LNCaP clone FGC (cell line): ENCODE measurements at places on chromosomes 5 and 9.

DNA sequence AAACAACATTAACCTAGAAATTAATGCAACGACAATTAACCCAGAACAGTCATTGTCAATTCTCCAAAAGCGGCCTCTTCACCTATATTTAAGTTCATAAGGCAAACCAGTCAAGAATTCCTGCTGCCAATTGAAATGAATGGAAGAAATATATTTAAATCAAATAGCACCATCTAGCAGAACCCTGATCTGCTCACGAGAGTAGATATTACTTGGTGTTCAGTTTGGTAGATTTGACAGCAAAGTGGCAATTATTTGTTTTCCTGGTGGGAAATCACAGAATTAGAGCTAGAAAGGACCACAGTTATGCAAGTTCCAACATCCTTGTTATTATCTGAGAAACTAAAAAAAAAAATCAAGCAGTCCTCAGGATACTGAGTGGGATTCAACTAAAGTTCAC, 2.3 kb downstream of the SSBP2 start:
- no peak for DNase-seq

DNA sequence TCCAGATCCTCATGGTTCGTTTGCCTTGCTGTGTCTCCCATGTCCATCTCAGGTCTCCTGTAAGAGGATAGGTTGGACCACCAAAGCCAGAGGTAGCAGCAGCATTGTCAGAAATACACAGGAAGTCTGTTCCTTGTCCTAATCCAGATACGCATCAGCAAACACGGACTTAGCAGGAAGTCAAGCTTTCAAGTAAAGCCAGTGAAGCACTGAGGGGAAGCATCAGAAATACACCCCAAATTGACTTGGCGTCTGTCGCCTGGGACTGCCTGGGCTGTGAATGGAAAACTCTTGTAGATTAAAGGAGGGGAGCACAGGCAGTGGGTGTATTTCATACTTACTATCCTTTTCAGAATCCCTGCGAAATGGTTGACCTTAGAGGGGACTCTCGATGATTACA, 171.3 kb downstream of the PSAT1 start:
- DNase-seq = peak; percentile 11

- no peak for DNase-seq
Measured at GRCh38 chr9:121774715-121775613, 123.5 kb downstream of the DAB2IP start.

DNA sequence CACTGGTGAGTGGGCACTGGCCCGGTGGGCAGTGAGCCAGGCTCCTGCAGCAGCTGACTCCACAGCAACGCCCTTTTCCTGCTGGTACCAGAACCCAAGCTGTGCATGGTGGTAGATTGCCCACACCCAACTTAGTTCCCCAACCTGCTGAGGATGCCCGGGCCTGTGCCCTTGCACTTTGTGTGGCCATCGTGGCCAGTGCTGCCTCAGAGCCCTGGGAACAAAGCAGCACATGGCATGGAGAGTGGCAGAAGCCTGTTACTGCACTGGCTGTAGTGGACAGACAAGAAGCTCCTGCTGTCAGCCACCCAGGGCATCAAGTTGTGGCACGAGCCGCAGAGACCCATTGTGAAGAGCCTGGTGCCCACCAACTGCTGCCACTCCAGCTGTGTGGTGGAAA, 612.9 kb downstream of the DNAH5 start:
- no peak for DNase-seq

GRCh38 chr9:99515093-99515492, 293.0 kb downstream of the SEC61B start:
- no peak for DNase-seq

DNA sequence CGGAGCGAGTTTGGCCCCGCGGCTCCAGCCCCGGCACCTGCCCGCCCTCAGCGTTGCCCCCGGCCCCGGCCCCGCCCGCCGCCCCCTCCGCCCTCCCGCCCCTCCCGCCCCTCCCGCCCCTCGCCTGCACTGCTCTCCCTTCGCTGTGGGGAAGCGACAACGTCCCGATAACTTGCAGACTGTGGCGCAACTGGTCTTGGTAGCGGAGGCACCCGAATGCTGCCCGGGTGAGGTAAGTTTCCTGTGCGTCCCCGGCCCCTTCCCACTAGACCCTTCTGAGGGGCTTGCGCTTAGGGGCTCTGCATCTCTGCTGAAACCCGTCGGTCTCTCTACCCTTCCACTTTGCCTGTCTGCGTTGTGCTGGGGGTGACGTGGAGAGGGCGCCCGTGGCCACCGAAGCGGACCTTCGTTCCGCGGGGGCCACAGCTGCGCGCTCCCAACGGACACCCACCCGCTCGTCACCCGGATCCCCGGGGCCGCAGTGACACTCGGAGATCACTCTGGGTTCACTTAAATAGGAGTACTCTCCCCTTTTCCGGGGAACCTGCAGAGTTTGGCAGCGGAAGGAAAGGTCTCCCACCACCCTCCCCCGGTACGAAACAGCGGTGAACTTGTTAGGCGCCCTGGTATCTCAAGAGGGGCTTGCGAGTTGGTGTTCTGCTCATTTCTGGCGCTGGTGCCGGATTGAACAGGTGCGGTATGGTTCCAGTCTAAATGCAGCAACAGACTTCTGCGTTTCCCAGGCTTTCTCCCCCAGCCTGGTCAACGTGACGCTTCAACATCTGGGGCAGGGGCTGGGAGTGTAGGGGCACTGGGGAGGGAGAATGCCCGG, 707 bp downstream of the PIP5K1B start:
- no peak for DNase-seq

DNA sequence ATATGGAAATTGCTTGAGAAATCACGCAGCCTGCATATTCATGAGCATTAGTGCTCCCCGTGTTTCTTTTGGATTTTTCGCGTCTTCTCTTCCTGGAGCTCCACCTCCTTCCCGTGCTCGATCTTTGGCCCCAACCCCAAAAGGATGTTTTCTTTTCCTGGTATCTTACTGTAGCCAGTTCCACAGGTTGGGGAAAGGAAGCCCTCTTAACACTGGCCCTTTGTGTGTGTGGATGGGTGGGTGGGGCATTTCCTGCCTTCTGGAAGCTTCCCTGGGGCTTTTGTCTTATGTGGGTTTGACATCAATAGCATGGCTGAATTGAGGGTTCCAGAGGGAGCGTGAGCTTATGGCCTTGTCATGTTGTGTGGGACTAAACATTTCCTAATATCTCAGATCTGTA, 21.9 kb downstream of the STXBP1 start:
- DNase-seq = no peak

DNA sequence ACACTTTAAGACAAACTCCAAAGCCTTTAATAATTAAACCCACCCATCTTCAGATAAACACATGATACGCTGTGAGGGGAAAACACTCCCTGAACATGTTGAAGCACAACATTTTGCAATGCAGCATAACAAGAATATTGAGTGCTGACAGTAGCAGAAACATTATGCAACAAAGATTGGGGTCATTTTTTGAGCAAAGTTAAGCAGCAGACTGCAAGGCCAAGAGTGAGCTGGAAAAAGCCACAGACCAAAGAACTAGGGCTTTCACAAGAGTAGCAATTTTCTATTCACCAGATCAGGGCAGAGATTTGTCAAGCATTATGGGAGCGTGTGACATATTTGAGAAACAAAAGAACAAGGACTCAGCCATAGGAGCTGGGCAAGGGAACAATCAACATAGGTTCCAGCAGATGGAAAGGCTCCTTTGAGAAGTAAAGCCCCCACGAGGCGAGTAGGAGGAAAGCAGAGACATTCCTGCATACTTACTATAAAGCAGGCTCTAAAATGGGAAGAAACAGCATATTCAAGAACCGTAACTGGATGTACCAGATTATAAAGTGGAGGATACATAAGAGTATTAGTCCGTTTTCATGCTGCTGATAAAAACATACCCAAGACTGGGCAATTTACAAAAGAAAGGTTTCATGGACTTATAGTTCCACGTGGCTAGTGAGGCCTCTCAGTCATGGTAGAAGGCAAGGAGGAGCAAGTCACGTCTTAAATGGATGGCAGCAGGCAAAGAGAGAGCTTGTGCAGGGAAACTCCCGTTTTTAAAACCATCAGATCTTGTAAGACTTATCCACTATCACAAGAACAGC, 4.8 kb upstream of the TTC23L start:
- DNase-seq = no peak

DNA sequence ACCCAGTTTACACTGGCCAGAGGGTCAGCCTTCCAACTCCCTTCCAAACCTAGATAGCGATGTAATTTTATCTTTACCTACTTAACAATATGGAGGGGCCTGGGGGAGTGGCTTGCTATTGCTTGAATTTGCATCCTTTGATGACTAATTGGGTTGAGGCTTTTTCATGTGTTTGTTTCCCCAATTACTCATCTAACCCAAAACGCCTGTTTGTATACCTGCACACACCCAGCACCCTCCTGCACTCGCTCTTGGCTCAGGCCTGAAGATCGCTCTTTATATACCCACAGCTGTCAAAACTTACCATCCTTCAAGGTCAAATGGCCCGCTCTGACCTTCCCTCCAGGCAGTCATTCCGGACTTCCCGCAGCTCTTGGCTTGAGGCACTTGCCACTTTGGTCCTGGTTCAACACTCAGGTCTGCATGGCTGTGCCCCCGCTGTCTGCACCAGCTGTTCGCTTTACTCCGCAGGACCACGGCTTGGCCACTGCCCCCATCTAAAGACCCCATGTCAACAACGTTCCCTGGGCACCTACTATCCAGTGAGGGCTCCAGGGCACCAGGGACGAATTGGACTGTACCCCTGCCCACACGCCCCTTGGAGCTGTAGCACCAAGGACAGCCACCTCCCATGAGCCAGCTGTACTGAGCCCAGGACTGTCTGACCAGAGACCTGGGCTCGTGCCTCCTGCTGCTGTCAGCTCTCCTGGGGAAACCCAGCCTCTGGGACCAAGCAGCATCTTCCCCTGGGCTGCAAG, 76.1 kb upstream of the ADAMTS2 start:
- no peak for DNase-seq

DNA sequence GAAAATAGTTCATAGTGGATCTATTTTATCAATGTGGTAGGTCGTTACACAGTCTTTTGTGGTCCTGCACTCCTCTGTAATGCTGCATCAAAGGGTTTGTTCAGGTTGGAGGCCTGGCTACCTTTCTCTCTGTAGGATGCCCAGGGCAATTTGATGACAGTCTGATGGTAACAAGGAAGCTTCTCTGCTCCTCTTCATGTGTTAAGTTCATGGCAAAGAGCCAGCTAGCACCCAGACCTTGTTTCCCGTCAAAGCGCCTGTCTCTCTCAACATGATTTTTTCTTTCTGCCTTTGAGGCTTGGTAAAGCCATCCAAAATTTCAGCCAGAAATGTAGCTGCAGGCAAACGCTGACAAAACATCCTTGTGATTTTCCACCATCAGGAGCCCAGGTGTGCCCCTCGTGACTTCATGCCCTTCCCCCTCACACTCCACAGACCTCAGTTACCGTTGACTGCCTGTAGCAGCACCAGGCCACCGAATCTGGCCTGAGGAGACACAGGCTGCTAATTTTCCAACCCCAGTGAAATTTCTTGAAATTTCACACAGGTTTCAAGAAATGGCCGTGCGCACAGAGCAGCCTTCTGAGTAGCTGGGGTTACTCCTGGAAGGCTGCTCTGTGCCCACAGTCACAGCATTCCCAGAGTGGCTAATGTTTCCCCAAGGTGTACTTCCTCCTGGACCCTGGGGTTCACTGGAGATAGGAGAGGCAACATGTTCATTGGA, 292.7 kb downstream of the CWC27 start:
- DNase-seq = no peak

- no peak for DNase-seq
Measured at GRCh38 chr9:81565609-81566008, 123.7 kb downstream of the TLE1 start.

DNA sequence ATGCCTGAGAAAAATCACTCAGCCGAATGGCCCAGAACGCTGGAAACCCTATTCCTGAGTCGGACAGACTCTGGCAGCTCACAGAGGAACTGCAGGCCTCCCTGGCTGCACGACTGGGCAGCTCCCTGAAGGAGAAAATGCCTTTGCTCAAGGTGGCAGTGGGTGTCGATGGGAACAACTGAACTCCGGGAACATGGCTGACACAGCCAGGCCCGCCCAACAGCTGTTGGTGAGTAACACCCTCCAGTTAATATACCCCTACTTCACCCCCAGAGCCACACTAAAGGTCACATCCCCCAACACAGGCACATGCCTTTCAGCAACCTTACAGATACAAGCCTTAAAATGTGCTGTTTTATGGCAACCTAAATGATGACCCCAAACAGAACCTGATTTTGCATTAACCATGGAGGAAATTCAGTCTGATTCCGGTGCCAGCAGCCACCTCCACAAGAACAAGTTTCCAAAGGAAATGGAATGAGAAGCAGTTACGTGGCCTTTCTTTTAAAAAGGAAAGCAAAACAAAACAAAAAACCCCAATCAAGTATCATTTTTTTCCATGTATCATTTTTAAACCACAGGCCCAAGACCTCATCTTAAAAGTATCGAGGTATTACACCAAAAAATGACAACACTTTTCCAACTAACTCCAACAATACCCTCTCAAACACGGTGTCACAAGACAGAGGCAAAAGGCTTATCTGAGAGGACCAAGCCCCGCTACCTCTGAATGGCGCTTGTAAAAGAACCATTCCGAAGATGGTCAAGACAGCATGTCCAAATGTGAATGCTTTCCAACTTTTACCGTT, 3.1 kb downstream of the KLF9 start:
- no peak for DNase-seq

GRCh38 chr5:84032324-84032723, 311.7 kb upstream of the HAPLN1 start:
- DNase-seq = no peak

DNA sequence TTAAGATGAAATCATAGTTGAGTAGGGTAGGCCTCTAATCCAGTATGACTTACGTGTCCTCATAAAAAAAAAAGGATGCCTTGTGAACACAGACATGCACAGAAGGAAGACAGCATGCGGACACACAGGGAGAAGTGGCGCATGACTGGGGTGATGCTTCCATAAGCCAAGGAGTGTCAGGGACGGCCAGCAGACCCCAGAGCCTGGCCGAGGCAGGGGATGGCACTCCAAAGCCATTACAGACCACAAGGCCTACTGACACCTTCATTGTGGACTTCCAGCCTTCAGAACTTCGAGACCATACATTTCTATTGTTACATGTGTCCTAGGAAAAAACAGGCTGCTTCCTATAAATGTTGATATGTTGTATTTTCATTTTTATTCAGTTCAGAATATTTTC, 19.9 kb downstream of the EHMT1 start:
- no peak for DNase-seq

GRCh38 chr5:172453206-172453985, 929 bp downstream of the SH3PXD2B start:
- no peak for DNase-seq

DNA sequence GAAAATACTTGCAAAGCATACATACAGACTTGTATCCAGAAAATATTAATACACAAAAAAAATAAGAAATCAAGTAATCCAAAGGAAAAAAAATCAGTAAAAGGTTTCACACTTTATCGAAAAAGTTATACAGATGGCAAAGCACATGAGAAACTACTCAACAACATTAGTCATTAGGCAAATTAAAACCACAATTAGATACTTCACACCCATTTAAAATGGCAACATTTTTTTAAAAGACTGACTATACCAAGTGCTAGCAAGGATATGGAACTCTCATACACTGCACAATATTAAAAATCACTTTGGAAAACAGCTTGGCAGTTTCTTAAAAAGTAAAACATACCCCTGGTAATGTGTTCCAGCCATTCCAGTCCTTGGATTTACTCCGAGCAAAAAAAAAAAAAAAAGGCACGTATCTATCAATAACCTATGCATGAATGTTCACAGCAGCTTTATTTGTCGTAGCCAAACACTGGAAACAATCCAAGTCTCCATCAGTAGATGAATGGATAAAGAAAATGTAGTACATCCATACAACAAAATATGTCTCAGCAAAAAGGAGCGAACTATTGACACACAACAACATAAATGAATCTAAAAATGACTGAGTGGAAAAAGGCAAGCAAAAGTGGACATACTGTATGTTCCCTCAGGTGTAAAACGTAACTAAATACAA, 66.0 kb downstream of the GNAQ start:
- DNase-seq = no peak
